ENCODE measurements at places on chromosomes 11 and 22.
A peak's percentile ranks its signal among the peaks of the same experiment; 100 is the strongest.

DNA sequence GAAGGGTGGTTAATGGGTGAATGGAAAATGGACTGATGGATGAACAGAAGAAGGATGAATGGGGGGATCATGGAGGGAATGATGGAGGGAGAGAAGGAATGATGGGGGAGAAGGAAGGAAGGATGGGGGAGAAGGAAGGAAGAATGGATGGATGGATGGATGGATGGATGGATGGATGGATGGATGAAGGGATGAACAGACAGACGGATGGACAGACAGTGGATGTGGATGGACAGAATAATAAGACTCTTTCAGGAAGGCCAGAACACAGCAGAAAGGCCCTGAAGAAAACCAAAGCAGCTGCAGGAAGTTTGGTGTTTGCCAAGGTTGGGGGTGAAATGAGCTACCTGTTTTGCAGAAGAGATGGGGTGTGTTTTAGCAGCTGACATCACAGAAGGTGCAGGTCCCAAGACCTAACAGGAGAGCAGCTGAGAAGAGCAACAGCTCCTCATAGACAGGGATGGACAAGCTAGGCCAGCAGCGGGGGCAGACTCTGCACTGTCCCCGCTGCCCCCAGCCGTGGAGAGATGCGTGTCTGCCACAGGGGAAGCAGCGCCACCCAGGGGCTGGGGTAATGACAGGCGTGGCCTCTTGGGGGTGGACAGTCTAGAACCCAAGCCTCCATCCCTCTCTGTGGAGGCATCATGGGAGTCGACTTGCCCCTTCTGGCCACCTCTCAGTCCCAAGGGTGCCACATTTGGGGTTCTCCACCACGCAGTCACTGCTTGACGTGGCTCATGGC lies 17.9 kb downstream of the C1QTNF6 start:
- DNase-seq = no peak

GRCh38 chr11:46345131-46345597 lies 2.1 kb upstream of the DGKZ start:
- DNase-seq = no peak

DNA sequence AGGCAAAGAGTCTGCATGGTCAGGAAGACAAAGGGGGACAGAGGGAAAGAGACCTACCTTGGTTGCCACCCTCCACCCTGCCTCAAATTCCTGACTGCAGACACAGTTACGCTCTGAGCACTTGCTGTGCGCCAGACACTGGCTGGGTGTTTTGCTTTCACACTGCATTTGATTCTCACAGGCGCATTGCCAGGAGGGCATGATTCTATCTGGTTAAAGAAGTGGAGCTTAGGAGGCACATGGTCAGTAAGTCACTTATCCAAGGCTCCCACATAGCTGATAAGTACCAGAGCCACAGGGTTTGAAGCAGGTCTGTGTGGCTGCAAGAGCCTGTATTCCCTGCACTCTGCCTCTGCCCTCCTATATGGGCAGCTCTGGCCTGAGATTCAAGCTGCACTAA lies 103.9 kb downstream of the TIMP3 start:
- no peak for DNase-seq

- no peak for DNase-seq
Measured at GRCh38 chr11:16925561-16926065, 88.6 kb downstream of the PLEKHA7 start.

- peak; percentile 63 for DNase-seq
Measured at GRCh38 chr11:96015906-96016565, 92.1 kb upstream of the MTMR2 start.

DNA sequence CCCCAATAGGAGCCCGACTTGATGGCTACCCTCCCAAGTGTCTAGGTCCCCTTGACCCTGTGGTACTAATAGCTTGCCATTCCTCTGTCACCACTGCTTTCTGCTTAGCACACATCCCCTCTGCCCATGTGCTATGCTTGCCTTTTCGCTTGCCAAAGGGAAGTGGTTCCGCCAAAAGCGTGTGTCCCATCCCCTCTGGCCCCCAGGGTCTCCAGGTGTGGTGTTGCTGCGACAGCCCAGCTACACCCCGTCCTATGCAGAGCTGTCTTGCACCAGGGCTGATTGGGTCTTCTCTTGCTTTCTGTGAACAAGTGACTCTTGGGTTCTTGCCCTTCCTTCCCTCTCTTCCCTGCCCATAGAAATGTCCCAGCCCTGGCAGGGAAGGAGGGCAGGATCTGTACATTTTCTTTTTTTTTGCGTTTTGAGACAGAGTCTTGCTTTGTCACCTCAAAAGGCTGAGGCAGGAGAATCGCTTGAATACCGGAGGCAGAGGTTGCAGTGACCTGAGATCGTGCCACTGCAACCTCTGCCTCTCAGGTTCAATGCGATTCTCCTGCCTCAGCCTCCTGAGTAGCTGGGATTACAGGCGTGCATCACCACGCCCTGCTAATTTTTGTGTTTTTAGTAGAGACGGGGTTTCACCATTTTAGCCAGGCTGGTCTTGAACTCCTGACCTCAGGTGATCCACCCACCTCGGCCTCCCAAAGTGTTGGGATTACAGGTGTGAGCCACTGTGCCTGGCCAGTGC lies 3.9 kb downstream of the TANGO2 start:
- DNase-seq = no peak

GRCh38 chr11:94776351-94777321 lies 8.5 kb downstream of the AMOTL1 start:
- no peak for DNase-seq

DNA sequence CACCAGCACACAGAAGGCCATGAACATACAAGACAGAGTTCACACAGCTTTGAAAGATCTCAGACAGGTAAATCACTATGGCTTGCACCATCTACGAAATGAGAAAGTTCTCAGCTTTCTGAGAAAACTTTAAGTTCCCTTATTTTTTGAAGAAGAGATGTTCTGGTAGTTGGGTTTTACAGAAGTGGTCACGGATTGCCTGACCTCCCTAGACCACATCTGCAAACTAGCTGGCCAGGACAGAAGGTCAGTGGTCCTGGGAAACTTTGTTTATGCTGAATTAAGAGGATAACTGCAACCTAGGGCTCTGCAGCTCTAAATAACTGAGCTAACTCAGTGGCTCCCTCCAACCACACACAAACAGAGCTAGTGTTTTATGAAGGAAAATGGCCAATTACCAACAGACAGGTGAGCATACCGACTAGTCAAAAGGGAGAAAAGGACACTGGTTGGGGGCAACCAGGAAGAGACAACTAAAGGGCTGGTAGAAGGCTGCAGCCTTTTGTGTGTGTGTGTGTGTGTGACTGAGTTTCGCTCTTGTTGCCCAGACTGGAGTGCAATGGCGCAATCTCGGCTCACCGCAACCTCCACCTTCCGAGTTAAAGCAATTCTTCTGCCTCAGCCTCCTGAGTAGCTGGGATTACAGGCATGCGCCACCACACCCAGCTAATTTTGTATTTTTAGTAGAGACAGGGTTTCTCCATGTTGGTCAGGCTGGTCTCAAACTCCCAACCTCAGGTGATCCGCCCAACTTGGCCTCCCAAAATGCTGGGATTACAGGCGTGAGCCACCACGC lies 8.5 kb upstream of the SCN2B start:
- no peak for DNase-seq

- DNase-seq = no peak
Measured at GRCh38 chr22:50733521-50734342, 4.3 kb upstream of the ACR start.

GRCh38 chr11:70225681-70226177 lies 22.6 kb downstream of the FADD start:
- DNase-seq = no peak

DNA sequence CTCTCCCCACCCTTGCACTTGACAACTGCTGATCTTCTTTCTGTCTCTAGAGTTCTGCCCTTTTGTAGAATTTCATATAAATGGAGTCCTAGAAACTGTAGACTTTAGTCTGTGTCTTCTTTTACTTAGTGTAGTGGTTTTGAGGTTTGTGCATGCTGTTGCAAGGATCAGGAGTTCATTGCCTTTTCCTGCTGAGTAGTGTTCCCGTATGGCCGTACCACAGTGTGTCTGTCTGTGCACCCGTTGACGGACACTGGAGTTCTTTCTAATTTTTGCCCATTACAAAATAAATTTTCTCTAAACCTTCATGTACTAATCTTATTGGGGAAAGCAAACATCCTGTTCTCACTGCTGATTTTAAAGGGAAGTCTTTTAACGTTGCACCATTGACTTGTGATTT lies 138.1 kb downstream of the TBC1D22A start:
- DNase-seq = no peak

- DNase-seq = no peak
Measured at GRCh38 chr11:88178191-88178590, 2.9 kb upstream of the RAB38 start.

DNA sequence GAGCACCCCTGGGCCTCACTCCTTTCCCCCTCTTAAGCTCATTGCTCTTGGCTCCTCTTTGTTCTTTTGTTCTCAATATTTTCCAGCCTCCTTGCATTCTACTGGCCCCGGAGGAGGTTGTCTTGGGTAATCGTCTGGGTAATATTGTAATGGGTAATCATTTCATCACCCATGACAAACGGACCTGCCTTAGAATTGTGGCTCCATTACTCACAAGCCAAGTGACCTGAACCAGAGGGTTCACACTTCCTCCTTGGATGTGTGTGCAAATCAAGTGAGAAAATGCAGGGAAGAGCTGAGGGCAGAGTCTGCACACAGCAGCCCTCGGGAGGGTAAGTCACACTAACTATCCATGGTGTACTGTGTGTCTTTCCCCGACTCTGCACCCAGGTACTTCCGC lies 305.0 kb downstream of the BUD13 start:
- DNase-seq = no peak

DNA sequence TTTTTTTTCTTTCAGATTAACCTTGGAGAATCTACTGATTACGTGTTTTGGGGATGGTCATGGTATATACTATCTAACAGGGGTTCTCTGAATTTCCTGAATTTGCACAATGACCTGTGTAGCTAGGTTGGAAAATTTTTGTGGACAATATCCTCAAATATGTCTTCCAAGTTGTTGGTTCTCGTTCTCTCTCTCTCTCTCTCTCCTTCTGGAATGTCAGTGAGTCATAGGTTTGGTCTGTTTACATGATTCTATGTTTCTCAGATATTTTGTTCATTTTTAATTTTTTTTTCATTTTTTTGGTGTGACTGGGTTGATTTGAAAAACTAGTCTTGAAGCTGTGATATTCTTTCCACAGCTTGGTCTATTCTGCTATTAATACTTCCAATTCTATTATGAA lies 604.0 kb upstream of the ANO3 start:
- DNase-seq = no peak

DNA sequence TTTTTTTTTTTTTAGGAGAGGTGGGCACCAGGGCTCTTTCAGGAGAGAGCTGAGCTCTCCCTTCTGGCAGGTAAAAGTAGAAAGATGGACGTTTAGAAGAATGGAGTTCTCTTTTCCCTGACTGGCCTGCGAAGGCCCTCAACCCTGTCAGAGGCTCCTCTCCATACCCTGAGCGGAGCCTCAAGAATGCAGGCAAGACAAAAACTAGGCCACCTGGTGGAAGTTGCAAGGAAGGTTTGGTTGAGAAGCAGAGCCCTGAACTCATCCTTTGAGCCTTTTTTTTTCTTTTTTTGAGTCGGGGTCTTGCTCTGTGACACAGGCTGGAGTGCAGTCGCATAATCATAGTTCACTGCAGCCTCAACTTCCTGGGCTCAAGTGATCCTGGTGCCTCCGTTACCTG lies 1.4 kb downstream of the OTOG start:
- DNase-seq = no peak

- DNase-seq = no peak
Measured at GRCh38 chr22:28208036-28208435, 289.0 kb upstream of the PITPNB start.

GRCh38 chr11:71425409-71425808 lies 22.8 kb downstream of the DHCR7 start:
- DNase-seq = no peak

DNA sequence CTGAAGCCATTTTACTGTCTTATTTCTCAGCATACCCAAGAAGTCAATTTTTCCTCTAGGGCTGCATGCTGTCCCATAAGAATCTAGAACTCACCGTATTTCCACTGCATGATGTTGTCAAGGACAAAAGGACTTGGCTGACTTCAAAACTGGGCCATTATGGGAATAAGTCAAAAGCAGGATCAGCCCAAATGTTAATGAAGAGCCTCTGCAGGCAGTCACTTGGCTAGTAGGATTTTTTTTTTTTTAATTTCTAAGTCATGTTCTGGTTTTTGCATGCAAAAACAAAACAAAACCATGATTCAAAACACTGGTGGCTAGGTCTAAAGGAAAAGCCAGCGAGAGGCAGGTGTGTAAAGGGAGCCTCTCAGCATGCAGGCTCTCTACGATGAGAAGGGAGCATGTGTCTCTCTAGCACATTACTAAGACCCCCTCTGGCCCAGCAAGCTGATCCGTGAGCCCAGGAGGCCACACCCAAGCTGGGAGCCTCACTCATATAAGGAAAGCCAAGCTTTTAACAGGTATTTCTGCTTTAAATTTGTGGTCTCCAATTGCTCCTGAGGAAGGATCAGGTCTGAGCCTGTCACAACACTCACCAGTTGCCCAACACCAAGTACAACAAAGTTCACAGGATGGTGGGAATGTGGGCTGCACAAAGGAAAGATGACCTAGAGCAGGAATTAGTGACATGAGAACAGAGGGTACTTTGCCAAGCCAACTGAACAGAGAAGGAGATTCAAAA lies 21.4 kb upstream of the STK33 start:
- no peak for DNase-seq

- DNase-seq = no peak
Measured at GRCh38 chr11:124600621-124601320, 10.5 kb upstream of the PANX3 start.

GRCh38 chr11:68569357-68569756 lies 108.8 kb downstream of the PPP6R3 start:
- DNase-seq = no peak

GRCh38 chr22:24376586-24376985 lies 50.8 kb upstream of the ADORA2A start:
- no peak for DNase-seq

- DNase-seq = no peak
Measured at GRCh38 chr11:126588630-126589491, 233.4 kb downstream of the ST3GAL4 start.

GRCh38 chr11:130915603-130916237 lies 559 bp downstream of the SNX19 start:
- peak; percentile 9 for DNase-seq

- peak; percentile 88 for DNase-seq
Measured at GRCh38 chr22:36383110-36383581, 4.6 kb downstream of the MYH9 start.

- DNase-seq = no peak
Measured at GRCh38 chr22:27835446-27835845, 33.9 kb upstream of the MN1 start.

DNA sequence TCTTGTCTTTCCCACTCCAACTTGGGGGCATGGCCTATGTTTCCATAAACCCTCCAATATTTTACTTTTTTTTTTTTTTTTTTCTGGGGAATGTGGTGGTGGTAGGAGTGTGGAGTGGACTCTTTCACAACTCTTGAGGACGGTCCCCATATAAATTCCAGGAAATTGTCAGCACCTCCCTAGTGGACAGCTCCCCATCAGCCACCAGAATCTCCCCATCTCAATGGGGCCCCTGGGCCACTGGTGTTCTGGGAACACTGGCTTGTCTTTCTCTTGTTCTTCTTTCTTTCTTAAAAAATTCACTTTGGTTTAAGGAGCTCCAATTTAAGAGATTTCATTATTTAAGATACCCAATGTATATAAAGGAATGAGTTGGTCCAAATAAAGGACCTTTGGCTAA lies 74.1 kb downstream of the ADM start:
- DNase-seq = no peak

- no peak for DNase-seq
Measured at GRCh38 chr11:126079621-126080124, 17.0 kb upstream of the CDON start.

- DNase-seq = peak; percentile 9
Measured at GRCh38 chr22:33018232-33018864, 39.8 kb downstream of the SYN3 start.

Measured in CD4-positive, alpha-beta memory T cell (primary cell).